ENCODE measurements at places on chromosomes 1 and 21. TPM values are rescaled to one million over a fixed set of nuclear protein-coding genes. Genes with fewer than 3 reads are reported as not detected.

Gene CLIC6
- total RNA-seq = not detected

Gene GJA8
- total RNA-seq = not detected

Gene HECTD3
- 30.4 TPM for total RNA-seq

Gene TCEA3
- 1.7 TPM for total RNA-seq

Gene COL16A1
- 365 TPM for total RNA-seq

DNA sequence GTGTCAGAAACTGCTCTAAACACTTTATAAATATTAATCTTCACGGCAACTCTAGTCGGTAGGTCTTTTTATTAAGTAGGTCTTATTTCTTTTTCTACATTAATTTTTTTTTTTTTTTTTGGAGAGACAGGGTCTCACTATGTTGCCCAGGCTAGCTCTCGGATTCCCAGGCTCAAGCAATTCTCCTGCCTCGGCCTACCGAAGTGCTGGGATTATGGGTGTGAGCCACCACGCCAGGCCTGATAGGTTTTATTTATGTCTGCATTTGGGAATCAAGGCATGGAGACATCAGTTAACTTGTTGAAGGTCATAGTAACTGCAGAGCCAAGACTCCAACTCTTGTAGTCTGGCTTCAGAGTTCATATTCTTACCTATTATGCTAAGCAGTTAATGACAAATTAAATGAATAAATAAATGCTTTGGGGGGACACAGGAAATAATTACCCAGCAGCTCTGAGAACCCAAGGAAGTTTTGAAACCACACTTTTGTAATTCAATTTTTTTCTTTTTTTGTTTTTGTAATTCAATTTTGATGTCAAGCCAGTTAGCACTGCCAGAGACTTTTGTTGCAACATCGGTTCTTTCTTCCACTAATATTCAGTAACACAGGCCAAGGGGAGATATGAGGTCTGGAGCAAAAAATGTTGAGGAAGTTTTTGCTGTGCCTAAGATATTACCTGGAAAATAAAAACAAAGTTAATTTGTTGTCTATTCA lies 9.4 kb upstream of the UAP1 start:
- H3K27me3 ChIP-seq = no peaks in the 10 kb centered on the region
- H3K27ac ChIP-seq = no peak overlapping the region
- no peak overlapping the region for H3K4me3 ChIP-seq

- no peaks in the 10 kb centered on the region for H3K27me3 ChIP-seq
- no peak for DNase-seq
- H3K4me3 ChIP-seq = no peak overlapping the region
Measured at GRCh38 chr1:224253721-224254120, 70.7 kb downstream of the DEGS1 start.

- H3K27me3 ChIP-seq = no peaks in the 10 kb centered on the region
- no peak for DNase-seq
- H3K4me3 ChIP-seq = no peak overlapping the region
- peaks cover 18% of the 10 kb centered on the region for H3K4me1 ChIP-seq
Measured at GRCh38 chr1:15452866-15453571, 3.5 kb upstream of the CELA2A start.

- H3K27ac ChIP-seq = no peak overlapping the region
- no peaks in the 10 kb centered on the region for H3K36me3 ChIP-seq
- H3K4me1 ChIP-seq = no peaks in the 10 kb centered on the region
- no peaks in the 10 kb centered on the region for H3K27me3 ChIP-seq
- DNase-seq = no peak
Measured at GRCh38 chr1:176049582-176049981, 157.5 kb downstream of the COP1 start.

- H3K4me1 ChIP-seq = peaks cover 13% of the 10 kb centered on the region
- H3K27me3 ChIP-seq = no peaks in the 10 kb centered on the region
- no peaks in the 10 kb centered on the region for H3K36me3 ChIP-seq
- no peak for DNase-seq
Measured at GRCh38 chr1:229124520-229125124, 146.3 kb upstream of the RAB4A start.

GRCh38 chr1:167439301-167439988 lies 78.9 kb downstream of the CD247 start:
- peak overlapping the region; percentile 25 for H3K4me3 ChIP-seq
- H3K27ac ChIP-seq = no peak overlapping the region
- peaks cover 6% of the 10 kb centered on the region for H3K4me1 ChIP-seq
- peaks cover 19% of the 10 kb centered on the region for H3K27me3 ChIP-seq

GRCh38 chr1:156436141-156437036 lies 64.2 kb downstream of the MEF2D start:
- H3K36me3 ChIP-seq = no peaks in the 10 kb centered on the region
- no peak overlapping the region for H3K27ac ChIP-seq
- DNase-seq = no peak
- peaks cover 97% of the 10 kb centered on the region for H3K27me3 ChIP-seq

GRCh38 chr1:203628201-203629015 lies 1.8 kb downstream of the ATP2B4 start:
- H3K27ac ChIP-seq = peak overlapping the region; percentile 52
- peaks cover 52% of the 10 kb centered on the region for H3K4me1 ChIP-seq
- H3K4me3 ChIP-seq = peak overlapping the region; percentile 51
- peak; percentile 76 for DNase-seq
- peaks cover 25% of the 10 kb centered on the region for H3K36me3 ChIP-seq
- no peaks in the 10 kb centered on the region for H3K27me3 ChIP-seq

- no peak overlapping the region for H3K4me3 ChIP-seq
- H3K36me3 ChIP-seq = no peaks in the 10 kb centered on the region
- no peak for DNase-seq
- H3K27ac ChIP-seq = no peak overlapping the region
Measured at GRCh38 chr1:13867603-13868002, 167.6 kb downstream of the PRDM2 start.

GRCh38 chr21:25890001-25890400 lies 155.2 kb downstream of the GABPA start:
- no peak overlapping the region for H3K4me3 ChIP-seq
- peaks cover 20% of the 10 kb centered on the region for H3K36me3 ChIP-seq
- H3K27ac ChIP-seq = no peak overlapping the region
- DNase-seq = no peak
- no peaks in the 10 kb centered on the region for H3K27me3 ChIP-seq

DNA sequence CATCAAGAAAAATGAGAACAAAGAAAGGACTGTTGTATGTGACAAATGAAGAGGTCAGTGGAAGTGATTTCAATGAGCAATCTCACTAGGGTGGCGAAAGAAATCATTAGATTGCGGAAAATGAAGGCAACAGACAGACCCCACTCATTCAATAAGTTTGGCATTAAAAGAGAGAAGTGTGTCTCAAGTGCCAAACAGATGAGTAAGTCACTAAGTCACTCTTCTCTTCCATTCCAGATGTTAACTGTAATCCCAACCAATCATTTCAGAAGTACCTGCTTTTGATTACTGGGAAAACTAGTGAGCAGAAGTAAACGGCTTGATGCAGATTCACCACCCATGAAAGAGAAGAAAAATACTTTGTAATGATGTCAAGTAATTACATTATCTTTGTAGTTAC lies 144.3 kb upstream of the PRMT6 start:
- H3K27me3 ChIP-seq = no peaks in the 10 kb centered on the region
- H3K4me3 ChIP-seq = no peak overlapping the region
- no peaks in the 10 kb centered on the region for H3K4me1 ChIP-seq
- no peak overlapping the region for H3K27ac ChIP-seq
- no peak for DNase-seq

DNA sequence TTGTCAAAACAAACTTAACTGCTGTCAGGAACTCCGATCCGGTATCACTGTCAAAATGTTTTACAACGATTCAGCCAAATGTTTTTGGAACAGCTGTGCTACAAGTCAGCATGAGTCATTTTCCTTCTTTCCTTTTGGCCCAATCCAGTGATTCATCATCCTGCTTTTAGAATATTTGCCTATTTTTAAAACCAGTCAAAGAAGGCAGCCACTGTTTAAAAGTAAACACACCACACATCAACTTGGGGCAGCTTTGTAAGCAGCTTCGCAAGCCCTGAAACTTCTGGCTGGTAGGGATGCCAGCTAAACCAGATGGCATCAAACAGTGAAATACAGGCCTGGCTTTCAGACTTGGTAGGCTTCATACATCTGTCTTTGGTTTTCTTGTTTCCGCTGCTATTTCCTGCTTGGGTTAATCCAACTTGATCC lies 14.9 kb downstream of the MAP3K7CL start:
- DNase-seq = peak; percentile 57
- H3K27me3 ChIP-seq = no peaks in the 10 kb centered on the region
- H3K36me3 ChIP-seq = no peaks in the 10 kb centered on the region
- H3K27ac ChIP-seq = peak overlapping the region; percentile 76
- peaks cover 43% of the 10 kb centered on the region for H3K4me1 ChIP-seq

DNA sequence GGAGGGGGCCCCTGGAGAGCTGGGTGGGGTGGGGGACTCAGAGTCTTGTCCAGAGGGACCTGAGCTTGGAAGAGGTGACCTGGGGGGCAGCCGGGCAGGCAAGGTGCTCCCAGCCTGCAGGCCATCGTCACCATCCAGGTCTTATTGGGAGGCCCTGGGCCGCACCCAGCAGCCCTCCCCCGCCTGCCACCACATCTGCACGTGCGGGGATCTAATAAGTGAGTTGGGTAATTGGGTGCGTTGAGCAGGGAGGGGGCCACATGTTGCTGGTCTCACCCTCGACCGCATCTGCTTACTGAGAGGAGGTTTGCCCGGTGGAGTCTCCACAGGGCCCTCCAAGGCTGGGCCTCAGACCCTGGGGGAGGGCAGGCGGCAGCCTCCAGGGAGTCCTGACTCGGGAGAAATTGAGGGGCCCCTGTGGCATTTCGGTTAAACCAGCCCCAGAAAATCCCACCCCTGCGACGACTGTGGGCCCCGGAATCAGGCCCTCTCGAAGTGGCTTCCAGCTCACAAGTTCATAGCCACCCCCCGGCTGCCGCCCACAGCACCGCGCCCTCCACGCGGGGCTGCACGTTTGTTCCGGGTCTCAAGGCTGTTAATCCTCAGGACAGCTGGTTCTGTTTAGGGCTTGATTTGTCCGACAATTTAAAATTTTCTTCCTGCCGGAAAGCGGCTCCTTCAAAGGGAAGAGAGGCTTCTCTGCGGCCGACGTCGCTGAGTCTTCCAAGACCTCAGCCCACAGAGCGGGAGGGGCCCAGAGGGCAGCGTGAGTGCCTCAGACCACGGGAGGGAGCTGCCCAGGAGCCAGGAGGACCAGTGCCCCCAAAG lies 14.7 kb upstream of the COL6A2 start:
- no peak for DNase-seq
- peaks cover 22% of the 10 kb centered on the region for H3K4me1 ChIP-seq
- H3K36me3 ChIP-seq = no peaks in the 10 kb centered on the region
- H3K27ac ChIP-seq = no peak overlapping the region

DNA sequence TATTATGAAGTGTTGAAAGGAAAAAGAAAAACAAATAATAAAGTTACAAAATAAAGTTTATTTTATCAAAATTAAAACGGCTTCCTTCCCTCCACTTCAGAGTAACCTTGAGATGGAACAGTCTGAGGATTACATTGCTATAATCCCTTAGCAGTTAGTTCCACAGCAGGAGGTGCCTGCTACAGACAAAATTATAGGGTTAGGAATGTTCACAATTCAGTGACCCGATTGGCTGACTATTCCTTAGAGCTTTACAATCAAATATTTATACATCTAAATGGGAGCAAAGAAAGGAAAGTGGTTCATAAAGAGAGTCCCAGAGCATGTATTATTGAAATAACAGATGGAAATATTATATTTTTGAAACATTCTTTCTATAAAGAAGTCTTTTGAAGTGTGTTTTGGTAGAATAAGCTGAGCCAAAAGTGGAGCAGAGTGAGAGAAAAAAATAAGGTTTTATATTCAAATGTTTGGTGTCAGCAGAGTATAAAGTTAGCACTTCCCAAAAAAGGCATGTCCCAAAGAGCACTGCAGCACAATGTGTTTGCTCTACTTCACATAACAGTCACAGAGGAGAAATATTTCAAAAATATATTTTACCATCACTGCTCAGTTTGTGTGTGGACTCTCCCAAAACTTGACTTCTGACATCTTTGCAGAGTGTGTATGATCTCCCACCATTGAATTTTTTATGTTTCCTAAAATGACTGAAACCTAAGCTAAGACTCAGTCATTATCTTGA lies 71.4 kb upstream of the GORAB start:
- H3K4me1 ChIP-seq = no peaks in the 10 kb centered on the region
- DNase-seq = no peak
- H3K4me3 ChIP-seq = no peak overlapping the region
- H3K27me3 ChIP-seq = no peaks in the 10 kb centered on the region
- H3K27ac ChIP-seq = no peak overlapping the region
- no peaks in the 10 kb centered on the region for H3K36me3 ChIP-seq

- H3K4me3 ChIP-seq = no peak overlapping the region
- no peaks in the 10 kb centered on the region for H3K27me3 ChIP-seq
- H3K4me1 ChIP-seq = no peaks in the 10 kb centered on the region
- no peak overlapping the region for H3K27ac ChIP-seq
- DNase-seq = no peak
- no peaks in the 10 kb centered on the region for H3K36me3 ChIP-seq
Measured at GRCh38 chr1:219660666-219661463, 48.0 kb upstream of the ZC3H11B start.

DNA sequence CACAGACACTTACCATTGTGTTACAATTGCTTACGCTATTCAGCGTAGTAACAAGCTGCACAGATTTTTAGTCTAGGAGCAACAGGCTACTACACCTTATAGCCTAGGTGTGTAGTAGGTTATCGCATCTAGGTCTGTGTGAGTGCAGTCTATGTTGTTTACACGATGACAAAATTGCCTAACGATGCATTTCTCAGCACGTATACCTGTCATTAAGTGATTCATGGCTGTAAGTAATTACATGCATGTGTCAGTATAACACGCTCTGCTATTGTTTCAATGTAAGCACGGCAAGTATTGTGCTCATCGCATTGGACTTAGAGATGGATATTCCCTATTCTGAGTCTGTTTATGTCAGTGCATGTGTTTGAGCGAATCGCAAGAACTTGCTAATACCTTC lies 15.7 kb upstream of the ZBTB18 start:
- H3K27ac ChIP-seq = no peak overlapping the region
- DNase-seq = no peak
- no peaks in the 10 kb centered on the region for H3K36me3 ChIP-seq
- H3K4me1 ChIP-seq = no peaks in the 10 kb centered on the region
- H3K27me3 ChIP-seq = no peaks in the 10 kb centered on the region
- H3K4me3 ChIP-seq = no peak overlapping the region

GRCh38 chr1:108043707-108044106 lies 78.7 kb upstream of the VAV3 start:
- no peaks in the 10 kb centered on the region for H3K27me3 ChIP-seq
- H3K4me1 ChIP-seq = no peaks in the 10 kb centered on the region
- no peaks in the 10 kb centered on the region for H3K36me3 ChIP-seq
- H3K27ac ChIP-seq = no peak overlapping the region

- peaks cover 8% of the 10 kb centered on the region for H3K36me3 ChIP-seq
- peaks cover 16% of the 10 kb centered on the region for H3K4me1 ChIP-seq
- peak; percentile 62 for DNase-seq
Measured at GRCh38 chr1:180117764-180118116, 36.9 kb upstream of the QSOX1 start.

- H3K27me3 ChIP-seq = no peaks in the 10 kb centered on the region
- no peaks in the 10 kb centered on the region for H3K4me1 ChIP-seq
- DNase-seq = no peak
- H3K4me3 ChIP-seq = no peak overlapping the region
- H3K27ac ChIP-seq = no peak overlapping the region
Measured at GRCh38 chr1:24992761-24993211, 62.7 kb upstream of the RUNX3 start.
